Midbrain (tissue), 1 donor: ENCODE measurements at places on chromosomes 3 and 15.

DNA sequence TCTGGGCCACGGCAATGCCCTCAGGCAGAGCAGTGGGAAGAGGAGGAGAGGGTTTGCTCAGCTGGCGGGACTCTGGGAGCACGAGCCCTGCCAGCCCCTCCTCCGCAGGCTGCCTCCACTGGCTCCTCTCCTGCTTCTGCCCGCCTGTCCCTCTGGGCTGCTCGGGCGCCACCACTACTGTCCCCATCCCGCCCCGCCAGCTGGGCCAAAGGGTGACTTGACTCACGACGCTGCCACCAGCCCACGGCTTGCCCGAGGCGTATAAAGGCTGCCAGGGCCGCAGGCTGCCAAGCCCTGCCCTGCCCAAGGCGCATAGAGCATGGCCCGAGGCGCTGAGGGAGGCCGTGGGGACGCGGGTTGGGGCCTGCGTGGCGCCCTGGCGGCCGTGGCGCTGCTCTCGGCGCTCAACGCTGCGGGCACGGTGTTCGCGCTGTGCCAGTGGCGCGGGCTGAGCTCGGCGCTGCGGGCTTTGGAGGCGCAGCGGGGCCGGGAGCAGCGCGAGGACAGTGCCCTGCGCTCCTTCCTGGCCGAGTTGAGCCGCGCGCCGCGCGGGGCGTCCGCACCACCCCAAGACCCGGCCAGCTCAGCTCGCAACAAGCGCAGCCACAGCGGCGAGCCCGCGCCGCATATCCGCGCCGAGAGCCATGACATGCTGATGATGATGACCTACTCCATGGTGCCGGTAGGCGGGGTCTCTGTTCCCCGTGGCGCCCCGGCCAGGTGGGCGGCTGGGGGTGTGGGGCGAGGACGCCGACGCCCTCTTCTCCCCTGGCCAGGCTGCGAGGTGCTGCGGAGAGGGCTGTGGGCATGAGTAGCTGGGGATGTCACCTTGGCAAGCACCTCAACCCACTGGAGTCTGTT, at the start of gene GLDN:
GLDN (plus strand) TSS at position 290 of the 861 bp plus-strand sequence; CDS start at position 320, 30 bp downstream.
- DNase-seq: peak; percentile 81

GRCh38 chr15:92725171-92725570, 69.6 kb upstream of the FAM174B start:
- no peak for DNase-seq

GRCh38 chr15:90873998-90874605, 5.7 kb downstream of the FURIN start:
- DNase-seq: no peak

GRCh38 chr3:115099134-115099985, 47.7 kb downstream of the ZBTB20 start:
- DNase-seq: peak; percentile 60

DNA sequence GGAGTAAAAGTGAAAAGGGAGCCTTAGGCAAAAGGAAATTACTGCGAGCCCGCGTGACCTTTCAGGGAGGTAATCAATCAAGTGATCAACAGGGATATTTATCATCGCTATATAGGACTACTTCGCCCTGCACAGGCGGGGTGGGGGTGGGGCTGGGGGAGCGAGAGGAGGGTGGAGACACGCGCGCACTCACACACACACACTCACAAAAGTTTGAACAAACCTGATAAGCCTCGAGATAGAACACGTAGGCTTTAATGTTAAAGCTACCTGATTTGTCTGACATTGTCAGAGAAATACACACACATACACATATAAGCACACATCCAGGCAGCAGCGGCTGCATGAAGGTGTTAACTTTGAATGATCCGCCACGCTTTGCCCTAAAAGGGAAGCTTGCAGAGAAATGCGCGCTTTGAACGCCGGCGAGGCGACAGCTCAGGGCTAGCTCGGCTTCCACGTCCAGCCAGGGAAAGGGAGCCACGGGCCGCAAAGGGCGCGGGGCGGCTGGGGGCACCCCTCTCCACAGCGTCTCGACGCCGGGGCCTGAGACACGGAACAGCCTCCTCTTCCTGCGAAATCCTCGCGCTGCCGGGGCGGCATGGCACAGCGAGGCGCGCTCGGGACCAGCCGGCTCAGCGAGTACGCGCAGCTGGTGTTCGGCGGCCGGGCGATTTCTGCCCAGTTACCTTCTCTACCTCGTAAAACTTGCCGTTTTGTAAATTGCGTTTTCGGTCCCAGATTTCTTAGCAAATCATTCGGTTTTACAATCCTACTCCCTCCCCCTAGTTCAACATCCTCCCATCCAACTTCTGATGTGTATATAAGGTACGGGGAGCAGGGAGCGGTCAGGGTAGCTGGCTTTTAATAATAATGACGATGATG, 4.8 kb upstream of the MECOM start:
- no peak for DNase-seq

DNA sequence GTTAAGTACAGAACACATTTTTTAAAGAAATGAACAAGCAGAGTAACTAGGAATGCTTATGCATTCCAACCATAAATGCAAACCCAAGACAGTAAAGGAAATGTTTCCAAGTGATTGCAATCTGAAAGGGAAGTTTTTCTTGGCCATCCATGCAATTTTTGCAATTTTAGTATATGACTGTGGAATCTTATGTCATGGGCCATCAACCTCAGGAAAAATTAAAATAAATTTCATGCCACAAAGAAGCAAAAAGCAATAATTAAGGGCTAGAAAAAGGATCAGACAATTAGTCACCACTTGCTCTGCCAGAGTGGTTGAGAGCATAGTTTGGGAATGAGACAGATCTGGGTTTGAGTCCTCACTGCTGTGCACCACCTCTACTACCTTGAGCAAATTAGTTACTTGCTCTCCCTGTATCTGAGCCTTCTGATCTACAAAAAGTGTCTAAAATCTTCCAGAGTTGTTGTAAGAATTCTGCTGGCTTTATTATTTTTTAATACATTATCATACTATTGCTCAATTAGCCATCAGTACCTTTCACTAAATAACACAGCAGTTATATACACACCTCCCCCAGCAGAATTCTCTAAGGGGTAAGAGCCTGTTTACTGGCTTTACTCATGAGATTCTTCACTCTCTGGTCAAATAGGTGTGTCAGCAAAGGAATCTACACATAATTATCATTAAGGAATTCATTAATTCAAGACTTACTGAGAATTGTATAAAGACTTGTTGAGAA, 49.7 kb upstream of the FBN1 start:
- DNase-seq: no peak

- DNase-seq: no peak
Measured at GRCh38 chr3:159113221-159113875, 311.5 kb downstream of the MFSD1 start.

DNA sequence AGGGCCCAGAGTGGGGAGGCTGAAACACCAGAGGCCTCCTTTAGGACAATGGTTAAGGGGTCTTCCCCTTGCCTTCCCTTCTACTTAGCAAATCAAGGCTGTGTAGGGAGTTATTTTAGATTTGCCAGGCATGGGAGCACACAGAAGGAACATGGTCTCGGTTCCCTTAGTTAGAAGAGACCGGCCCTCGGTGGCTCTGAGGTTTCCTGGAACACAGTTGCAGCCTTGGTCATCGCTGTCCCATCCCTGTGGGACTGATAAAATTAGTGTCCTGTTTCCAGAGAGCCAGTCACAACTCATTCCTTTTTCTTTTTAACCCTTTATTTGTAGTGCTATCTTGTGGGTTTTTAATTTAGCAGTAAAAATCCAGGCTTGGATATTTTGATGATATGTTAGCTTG, 81.4 kb downstream of the CRTC3 start:
- DNase-seq: no peak

DNA sequence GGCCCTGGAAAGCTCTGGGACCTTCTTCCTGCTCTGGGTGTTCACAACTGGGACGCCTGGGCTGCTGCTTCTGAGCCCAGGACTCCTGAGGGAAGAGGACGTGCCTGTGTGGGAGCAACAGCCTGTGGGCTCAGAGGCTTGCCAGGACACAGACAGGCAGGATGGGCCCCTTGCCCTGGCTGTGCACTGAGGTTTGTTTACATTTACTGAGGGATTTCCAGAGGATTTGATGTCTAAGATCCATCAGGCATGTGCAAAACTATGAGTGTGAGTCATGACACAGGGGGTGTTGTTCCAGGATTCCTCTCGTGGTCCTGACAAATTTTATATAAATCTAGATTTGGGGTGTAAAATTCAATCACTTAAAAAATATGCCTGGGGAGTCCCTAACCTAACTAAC, 10.6 kb downstream of the CCR9 start:
- DNase-seq: no peak

DNA sequence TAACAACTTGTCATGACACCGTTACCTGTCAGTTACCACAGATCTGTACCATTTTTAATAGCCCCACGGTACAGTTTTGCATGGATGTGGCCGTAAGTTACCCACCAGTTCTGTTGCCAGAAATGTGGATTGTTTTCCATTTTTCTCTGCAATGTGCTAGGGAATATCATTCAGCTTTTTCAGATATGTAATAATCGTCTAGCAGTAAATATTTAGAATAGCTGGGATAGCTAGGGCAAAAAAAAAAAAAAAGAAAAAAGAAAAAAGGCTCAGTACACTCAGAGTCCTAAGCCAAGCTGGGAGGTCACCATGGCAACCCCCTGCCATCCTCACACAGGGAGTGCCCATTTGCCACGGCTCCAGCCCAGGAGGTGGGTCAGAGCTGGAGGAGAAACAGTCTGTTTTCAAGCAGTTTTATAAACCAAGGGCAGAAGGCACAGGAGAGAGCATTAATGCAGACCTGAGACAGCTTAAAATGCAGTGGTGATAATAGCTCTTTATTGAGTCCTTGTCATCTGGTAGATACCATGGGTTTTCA, 25.2 kb downstream of the PAQR5 start:
- no peak for DNase-seq

DNA sequence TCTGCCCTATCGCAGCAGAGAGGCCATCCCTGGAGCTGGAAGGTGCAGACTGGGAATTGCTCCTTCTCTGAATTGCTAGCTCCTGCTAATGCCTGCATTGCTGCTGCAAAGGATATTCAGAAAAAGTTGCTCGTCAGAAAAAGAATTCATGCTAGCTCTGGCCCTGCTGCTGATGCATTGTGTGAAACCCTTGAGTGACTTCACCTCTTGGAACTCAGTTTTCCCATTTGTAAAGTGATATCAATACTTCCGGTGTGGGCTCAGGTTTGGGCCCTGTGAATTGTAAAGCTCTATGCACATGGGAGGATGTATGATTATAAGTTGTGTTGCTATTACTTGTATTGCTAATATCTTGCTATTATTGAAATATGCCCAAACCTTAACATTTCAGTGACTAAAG, 11.4 kb downstream of the SQOR start:
- no peak for DNase-seq

- DNase-seq: no peak
Measured at GRCh38 chr15:34813446-34814190, 18.3 kb upstream of the ACTC1 start.

- DNase-seq: no peak
Measured at GRCh38 chr3:141434255-141434654, 52.6 kb upstream of the RASA2 start.

DNA sequence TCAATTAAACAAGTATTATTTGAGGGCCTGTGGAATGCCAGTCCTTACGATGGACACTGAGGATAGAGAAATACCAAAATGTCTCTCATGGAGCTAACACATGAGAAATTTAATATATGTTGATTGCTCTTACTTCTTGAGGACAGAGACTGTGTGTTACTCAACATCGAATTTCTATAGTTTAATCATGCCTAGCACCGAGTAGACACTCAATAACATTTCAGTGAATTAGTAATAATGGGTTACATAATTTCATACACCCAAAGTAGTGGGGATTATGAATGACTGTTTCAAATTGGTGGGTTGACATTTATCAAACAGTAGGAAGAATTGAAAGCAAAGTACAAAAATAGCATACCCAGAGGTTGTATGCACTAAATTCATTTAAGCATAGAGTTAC, 11.2 kb downstream of the FMN1 start:
- no peak for DNase-seq

GRCh38 chr15:59543721-59544547, 67.6 kb upstream of the GCNT3 start:
- no peak for DNase-seq

- no peak for DNase-seq
Measured at GRCh38 chr3:140375002-140375401, 302.9 kb upstream of the TRIM42 start.

GRCh38 chr15:85583923-85584390, 203.6 kb downstream of the AKAP13 start:
- DNase-seq: peak; percentile 5

- no peak for DNase-seq
Measured at GRCh38 chr15:75666823-75667501, 19.2 kb downstream of the SNX33 start.

DNA sequence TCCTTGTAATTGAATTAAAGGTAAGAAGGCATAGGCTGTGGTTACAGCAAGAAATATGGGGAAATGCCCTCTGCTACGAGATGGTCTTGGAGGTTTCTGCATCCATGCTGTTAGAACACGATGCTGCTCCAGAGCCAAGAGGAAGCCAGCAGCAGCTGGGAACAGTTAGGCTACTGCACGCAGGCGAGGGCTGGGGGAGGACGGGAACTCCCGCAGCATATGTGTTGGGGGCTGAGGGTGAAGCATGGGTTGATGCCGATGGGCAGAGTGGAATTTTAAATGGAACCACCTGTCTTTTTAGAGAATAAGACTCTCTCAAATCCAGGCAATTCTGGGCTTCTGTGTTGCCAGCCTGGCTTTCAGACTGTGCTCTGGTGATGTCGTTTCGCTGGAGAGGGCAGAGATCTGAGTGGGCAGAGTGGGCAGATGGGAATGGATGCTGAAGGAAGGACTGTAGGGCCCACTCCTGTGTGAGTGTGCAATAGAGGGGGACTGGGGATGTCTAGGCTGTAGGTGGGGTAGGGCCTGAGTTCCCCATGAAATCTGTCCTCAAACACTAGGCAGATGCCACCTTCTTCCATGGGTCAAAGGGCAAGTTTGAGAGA, 417.0 kb upstream of the TPM1 start:
- no peak for DNase-seq

DNA sequence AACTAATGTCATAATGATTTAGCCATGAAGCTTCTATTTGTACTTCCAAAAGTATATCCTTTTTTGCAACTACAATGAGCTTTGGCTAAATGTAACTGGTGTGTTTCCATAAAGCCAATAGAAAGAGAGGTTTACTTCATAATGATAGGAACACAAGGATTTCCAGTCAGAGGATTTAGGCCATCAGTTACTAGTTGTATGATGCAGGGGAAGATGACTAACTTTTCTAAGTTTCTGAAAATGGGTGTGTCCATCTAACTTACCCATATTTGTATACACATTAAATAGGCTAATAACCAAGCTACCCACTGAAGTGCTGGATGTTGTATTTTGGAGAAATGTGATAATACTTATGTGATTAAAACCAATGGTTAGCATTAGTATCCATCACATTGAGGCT, 55.7 kb downstream of the SLC4A7 start:
- DNase-seq: no peak

DNA sequence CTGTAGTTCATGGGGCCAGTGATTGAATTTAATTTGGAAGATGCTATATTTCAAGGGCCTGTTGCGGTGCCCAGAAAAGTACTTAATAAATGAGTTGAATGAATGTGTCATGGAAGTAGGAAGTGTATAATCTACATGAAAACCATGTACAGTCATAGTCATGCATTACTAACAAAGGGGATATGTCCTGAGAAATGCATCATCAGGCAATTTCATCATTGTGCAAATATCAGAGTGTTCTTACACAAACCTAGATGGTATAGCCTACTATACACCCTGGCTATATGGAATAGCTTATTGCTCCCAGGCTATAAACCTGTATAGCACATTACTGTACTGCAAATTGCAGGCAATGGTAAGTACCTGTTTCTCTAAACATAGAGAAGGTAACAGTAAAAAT, 10.7 kb upstream of the MYO5C start:
- no peak for DNase-seq

- peak; percentile 60 for DNase-seq
Measured at GRCh38 chr3:11774296-11774877, 72.3 kb downstream of the TAMM41 start.

GRCh38 chr15:68620721-68621527, 42.1 kb downstream of the CORO2B start:
- DNase-seq: peak; percentile 91
